ENCODE measurements at places on chromosomes 5 and 9.

- no peaks in the 10 kb centered on the region for H3K27me3 ChIP-seq
- peak; percentile 96 for DNase-seq
- H3K27ac ChIP-seq = peak within 1 kb of the TSS; percentile 92
- no peaks in the 10 kb centered on the region for H3K4me1 ChIP-seq
These were observed at the start of the genes CRAT and PTPA for GRCh38 chr9:129110740-129111527. Gene CRAT (minus strand): TSS chr9:129110793. CDS start chr9:129110509, 284 bp downstream. Gene PTPA (plus strand): TSS chr9:129111415. CDS start chr9:129111601, 186 bp downstream.

GRCh38 chr5:14752497-14753071 is 88.1 kb downstream of the OTULIN start:
- no peak for DNase-seq
- H3K4me3 ChIP-seq = no peak overlapping the region
- no peaks in the 10 kb centered on the region for H3K4me1 ChIP-seq
- H3K27ac ChIP-seq = no peak overlapping the region
- H3K27me3 ChIP-seq = no peaks in the 10 kb centered on the region

- no peak overlapping the region for H3K27ac ChIP-seq
- H3K4me1 ChIP-seq = peaks cover 20% of the 10 kb centered on the region
- no peak overlapping the region for H3K4me3 ChIP-seq
- H3K27me3 ChIP-seq = no peaks in the 10 kb centered on the region
- no peaks in the 10 kb centered on the region for H3K36me3 ChIP-seq
- DNase-seq = no peak
These were observed 4.3 kb downstream of the LRRC14B start for GRCh38 chr5:195401-196160.

DNA sequence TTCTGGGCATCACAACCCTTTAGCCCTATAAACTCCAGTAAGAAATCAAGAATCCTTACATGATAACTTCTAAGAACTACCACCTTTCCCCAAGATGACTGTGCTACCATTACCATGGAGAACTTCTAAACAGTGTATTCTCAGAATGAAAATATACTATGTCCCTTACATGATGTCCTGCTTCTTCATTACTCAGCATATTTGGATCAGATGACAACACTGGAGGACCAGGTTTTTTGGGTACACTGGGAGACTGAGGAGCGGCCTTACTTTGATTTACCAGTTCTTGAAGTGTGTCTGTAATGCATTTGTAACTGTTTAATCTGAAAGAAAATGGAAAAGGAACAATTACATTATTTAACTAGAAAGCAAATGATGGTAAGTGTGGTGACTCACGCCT is 55.7 kb upstream of the CPLANE1 start:
- peaks cover 82% of the 10 kb centered on the region for H3K36me3 ChIP-seq
- H3K4me3 ChIP-seq = no peak overlapping the region
- no peaks in the 10 kb centered on the region for H3K27me3 ChIP-seq
- no peak for DNase-seq

DNA sequence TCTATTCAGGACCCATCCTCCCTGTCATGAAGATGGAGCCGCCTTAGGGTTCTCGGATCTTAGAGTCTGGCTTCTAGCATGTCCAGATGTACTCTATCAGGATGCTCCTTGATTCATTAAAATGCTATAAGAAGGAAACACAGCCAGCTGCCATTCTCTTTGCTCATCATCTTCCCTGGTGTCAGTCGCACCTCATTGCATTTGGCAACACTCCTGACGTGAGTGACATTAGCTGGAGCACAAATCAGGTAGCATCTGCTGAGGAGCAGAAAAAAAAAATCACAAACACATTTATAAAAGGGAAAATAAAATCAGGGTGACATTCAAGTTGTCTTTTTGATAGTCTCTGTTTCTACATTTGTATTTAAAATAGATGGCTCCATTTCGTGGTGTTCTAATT is 226.1 kb upstream of the NMUR2 start:
- no peaks in the 10 kb centered on the region for H3K27me3 ChIP-seq
- H3K36me3 ChIP-seq = no peaks in the 10 kb centered on the region
- H3K27ac ChIP-seq = no peak overlapping the region
- DNase-seq = no peak
- no peak overlapping the region for H3K4me3 ChIP-seq
